ENCODE measurements at places on chromosomes 3 and 15.
A peak's percentile ranks its signal among the peaks of the same experiment; 100 is the strongest.

- DNase-seq = no peak
Measured at GRCh38 chr3:98971169-98971681, 69.7 kb upstream of the DCBLD2 start.

GRCh38 chr3:174158674-174159073 lies 700.5 kb upstream of the NAALADL2 start:
- DNase-seq = no peak

DNA sequence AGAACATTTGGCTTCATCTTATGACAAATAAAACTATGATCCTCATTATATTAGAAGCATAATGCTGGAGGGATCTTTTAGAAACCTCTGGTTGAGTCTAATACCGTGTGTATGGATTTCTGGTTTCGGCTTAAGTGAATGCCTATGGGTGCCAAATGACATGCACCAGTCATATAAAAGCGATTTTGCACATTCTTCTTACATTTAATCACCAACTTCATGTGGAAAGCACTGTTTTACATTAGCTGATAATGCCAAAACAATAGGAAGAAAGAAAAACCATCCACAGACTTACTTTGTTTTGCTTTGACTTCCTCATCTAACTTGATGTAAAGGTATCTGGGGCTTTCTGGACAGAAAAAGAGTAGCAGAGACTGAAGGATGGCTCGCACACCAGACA lies 20.9 kb downstream of the SLC2A2 start:
- DNase-seq = no peak

GRCh38 chr15:66789029-66790025 lies 87.3 kb downstream of the SMAD6 start:
- no peak for DNase-seq

GRCh38 chr15:82768414-82769054 lies 37.3 kb downstream of the FSD2 start:
- DNase-seq = no peak

GRCh38 chr3:171783086-171783485 lies 27.2 kb downstream of the PLD1 start:
- DNase-seq = no peak

GRCh38 chr3:139318826-139319225 lies 25.0 kb upstream of the MRPS22 start:
- DNase-seq = no peak

DNA sequence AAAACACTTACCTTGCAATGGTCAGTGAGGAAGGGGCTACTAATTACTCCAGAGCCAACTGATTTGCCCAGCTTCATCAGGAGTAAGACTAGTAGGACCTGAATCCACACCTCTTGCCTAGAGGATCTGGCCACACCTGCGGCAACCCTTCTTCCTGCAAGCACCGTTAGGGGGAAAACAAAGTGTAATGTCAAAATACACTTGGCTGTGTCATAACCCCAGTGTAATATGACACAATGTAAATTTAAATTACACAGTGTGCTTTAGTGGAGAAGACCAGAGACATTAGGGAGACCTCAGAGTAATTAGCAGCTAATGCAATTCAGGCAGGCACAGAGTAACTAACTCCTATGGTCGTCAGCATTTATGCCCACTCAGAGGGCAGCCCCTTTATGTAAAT lies 308.5 kb upstream of the ARRDC4 start:
- DNase-seq = no peak

GRCh38 chr15:42018306-42019224 lies 2.3 kb downstream of the PLA2G4E start:
- no peak for DNase-seq

DNA sequence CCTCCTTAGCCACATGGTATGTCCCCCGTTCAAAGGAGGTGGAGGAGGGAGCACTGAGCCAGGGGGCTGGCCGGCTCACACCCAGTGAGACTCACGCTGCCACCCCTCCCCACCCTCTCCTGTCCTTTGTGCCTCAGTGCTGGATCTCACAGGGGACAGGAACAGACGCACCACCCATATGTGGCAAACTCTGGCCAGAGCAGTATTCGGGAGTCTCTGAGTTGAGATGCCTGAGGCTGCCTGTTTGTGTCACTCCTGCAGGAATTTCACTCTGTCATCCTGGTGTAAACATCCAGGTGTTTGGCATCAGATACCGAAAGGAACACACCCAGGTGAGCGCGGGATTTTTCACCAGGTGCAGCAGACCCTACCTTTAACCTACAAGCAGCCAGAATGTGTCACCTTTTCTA lies 25.7 kb downstream of the RGMA start:
- no peak for DNase-seq

- DNase-seq = no peak
Measured at GRCh38 chr3:58071480-58071971, 63.3 kb downstream of the FLNB start.

DNA sequence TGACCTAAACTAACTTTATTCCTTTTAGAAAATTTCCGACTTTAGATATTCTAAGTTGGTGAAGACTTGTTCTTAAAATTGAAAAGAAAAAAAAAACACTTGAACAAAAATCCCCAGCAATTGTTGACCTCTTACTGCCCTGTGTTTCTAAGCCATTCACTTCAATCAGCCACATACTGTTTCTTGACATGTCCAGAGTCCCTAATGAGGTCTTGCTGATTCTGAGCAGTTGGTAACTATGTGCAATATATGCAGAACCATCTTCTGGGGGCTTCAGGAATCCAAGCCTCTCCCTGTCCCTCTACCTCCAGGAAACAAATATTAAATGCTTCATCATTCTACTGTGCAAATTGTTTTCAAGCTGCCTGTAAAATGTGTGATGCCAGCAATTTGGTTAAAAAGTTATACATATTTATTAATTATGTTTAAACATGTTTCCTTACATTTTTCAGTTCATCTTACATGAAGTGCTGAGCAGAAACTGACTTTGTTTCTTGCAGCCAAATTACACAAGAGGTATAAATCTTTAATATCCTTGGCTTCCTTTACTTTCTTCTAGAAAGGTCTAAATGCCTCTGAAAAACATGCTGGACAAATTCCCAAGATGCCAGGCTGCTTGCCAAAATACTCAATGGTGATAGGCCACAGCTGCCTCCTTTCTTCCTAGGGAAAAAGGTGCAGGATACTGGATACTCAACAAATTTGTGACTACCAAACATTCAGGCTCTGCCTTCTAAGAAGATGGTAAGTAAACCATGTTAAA lies 19.8 kb upstream of the GYG1 start:
- DNase-seq = no peak

DNA sequence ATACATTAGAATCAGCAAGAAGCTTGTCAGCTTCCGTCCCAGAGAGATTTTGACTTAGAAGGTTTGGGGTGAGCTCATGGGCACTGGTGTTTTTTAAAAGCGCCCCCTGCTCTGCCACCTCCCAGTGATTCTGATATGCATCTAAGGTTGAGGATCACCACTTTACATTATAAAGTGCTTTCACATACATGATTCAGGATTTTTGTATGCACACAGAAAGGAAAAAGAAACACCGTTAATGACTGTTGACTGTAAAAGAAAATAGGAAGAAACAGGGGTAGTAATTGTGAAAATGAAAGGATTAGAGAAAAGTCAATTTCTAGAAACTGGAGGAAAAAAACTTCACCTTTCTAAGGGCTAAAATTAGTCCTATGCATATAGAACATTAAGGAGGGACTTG lies 104.9 kb upstream of the ZBED2 start:
- no peak for DNase-seq

GRCh38 chr3:186124592-186124991 lies 15.7 kb upstream of the ETV5 start:
- DNase-seq = no peak

GRCh38 chr3:194879126-194879877 lies 193.6 kb downstream of the FAM43A start:
- no peak for DNase-seq

DNA sequence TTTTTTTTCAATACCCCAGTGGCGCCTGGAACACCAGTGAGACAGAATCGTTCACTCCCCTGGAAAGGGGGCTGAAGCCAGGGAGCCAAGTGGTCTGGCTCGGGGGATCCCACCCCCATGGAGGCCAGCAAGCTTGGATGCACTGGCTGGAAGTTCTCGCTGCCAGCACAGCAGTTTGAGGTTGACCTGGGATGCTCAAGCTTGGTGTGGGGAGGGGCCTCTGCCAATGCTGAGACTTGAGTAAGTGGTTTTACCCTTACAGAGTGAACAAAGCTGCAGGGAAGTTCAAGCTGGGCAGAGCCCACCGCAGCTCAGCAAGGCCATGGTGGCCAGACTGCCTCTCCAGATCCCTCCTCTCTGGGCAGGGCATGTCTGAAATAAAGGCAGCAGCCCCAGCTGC lies 276.2 kb upstream of the CNTN6 start:
- no peak for DNase-seq

GRCh38 chr3:71491154-71491752 lies 92.3 kb downstream of the FOXP1 start:
- DNase-seq = no peak

DNA sequence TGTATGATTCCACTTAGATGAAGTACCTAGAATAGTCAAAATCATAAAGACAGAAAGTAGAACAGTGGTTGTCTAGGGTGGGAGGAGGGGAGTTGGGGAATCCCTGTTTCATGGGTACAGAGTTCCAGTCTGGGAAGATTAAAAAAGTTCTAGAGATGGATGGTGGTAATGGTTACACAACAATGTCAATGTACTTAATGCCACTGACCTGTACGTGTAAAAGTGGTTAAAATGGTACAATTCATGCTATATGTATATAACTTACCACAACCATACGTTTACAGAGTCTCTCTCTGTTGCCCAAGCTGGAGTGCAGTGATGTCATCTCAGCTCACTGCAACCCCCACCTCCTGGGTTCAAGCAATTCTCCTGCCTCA lies 6.5 kb downstream of the SFMBT1 start:
- no peak for DNase-seq

- peak; percentile 52 for DNase-seq
Measured at GRCh38 chr15:78130466-78131294, 565 bp downstream of the CIB2 start.

DNA sequence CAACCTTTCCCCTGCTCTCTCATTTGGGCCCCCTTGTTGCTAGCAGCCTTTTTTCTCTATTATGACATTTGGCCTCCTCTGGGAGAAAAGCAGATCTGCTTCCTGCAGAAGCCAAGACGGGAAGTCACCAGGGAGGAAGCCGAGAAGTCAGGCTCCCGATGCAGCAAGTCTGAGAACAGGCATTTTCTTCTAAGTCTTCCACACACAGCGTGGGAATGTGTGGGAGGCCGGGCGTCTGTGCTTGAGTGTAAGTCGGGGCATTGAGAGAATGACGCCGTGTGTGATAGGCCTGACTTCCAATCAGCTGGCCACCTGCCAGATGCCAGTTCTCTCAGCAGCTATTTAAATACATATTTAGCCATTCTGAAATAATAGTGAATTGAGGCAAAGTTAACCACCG lies 75.8 kb upstream of the FAM98B start:
- DNase-seq = no peak

- DNase-seq = no peak
Measured at GRCh38 chr3:169311381-169311780, 352.1 kb downstream of the MECOM start.

DNA sequence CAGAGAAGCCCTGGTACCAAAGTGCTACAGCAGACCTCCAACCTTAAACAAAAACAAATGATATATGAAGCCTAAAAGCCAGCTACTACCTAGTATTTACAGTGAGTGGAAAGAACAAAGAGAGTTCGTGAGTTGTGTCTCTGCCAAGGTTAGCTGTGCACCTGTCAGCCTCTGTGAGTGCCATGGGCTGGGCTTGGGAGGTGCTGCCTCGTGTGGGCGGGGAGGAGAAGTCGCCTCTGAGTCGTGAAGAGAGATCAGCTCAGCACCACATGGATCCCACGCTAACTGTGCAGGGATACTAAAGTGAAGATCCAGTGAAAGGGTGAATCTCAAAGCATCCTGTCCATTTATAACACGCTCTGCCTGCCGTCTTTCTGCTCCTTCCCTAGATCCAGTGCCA lies 101.9 kb downstream of the CHDH start:
- DNase-seq = no peak

DNA sequence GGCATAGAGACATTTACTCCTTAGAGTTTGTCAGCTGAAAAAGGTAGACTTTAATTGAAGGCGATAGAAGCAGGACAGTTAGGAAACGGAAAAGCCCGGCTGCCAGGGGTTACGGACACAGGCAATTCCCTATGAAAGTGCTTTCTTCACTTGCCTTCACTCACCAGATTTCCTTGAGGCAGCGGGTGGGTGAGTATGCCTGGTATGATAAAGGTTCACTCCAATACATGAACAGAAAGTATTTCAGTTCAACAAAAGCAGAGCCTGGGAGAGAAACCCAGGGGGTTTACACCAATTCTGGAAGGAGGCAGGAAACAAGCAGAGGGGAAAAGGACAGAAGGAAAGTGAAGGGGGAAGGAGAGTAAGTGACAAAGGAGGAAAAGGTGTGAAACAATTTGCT lies 53.9 kb downstream of the QTRT2 start:
- DNase-seq = no peak

DNA sequence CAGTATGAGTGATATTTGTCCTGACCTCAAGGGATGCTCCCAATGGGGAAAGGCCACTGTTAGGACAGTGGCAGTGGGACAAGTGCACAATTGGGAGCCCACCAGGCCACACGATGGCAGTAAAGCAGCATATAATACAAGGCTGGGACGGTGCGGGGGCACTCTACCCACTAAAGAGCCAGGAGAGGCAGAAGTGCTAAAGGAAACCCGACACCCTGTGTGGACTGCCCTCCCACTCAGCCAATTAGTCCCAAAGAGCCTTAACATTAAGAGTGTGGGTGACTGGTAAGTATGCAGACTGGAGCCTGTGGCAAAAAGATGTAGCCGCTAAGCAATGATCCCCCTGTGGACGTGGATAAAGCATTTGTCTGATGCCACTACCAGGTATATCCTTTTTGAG lies 8.2 kb upstream of the ZNF589 start:
- peak; percentile 61 for DNase-seq

DNA sequence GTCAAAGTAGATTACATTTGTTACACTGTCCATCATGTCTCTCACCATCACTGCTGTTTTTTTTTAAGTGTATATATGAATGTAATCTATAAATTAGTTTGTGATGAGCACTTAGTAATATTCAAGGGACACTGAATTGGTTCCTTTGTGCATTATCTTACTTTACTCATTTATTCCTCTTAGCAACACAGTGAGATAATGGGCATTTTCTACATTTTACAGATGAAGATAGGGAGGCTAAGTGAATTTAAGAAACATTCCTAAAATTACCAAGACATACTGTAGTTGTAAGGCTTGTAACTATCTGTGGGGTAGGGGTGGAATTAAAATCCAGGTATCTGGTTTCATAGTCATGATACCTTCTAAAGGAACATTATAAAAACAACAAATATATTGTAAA lies 33.9 kb downstream of the VPS8 start:
- DNase-seq = no peak

- no peak for DNase-seq
Measured at GRCh38 chr15:72890043-72890442, 106.5 kb upstream of the ADPGK start.

DNA sequence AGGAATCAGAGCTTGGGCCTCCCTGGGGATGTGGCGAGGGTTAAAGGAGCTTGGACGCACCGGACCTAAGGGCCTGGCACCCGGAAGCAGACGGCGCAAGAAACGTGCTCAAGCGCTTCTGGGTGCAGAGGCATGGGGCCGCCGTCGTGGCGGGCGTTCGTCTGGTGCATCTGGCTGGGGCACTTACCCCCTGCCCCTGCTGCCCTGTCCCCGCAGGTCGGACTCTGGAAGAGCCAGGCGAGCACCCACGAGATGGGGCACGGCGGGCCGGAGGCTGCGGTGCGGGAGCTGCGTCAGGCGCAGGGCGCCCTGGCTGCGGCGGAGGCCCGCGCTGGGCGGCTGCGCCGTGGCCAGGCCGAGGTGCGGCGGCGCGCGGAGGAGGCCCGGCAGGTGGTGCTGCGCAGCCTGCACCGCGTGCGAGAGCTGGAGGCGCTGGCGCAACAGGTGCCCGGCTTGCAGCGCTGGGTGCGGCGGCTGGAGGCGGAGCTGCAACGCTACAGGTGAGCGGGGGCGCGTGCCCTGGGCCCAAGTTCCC lies 2.5 kb downstream of the EFCC1 start:
- DNase-seq = peak; percentile 62

- DNase-seq = no peak
Measured at GRCh38 chr3:37762698-37763097, 99.0 kb upstream of the CTDSPL start.

All from stimulated activated CD4-positive, alpha-beta T cell treated with anti-CD3 and anti-CD28 coated beads, Interleukin-4, amount 100 ng/mL, for 1 hour (primary cell).